ENCODE measurements at places on chromosomes 7 and 10.

GRCh38 chr10:79139124-79139835 is 70.5 kb downstream of the ZMIZ1 start:
- no peak for DNase-seq

GRCh38 chr7:20035279-20035875 is 181.8 kb downstream of the MACC1 start:
- DNase-seq = no peak

DNA sequence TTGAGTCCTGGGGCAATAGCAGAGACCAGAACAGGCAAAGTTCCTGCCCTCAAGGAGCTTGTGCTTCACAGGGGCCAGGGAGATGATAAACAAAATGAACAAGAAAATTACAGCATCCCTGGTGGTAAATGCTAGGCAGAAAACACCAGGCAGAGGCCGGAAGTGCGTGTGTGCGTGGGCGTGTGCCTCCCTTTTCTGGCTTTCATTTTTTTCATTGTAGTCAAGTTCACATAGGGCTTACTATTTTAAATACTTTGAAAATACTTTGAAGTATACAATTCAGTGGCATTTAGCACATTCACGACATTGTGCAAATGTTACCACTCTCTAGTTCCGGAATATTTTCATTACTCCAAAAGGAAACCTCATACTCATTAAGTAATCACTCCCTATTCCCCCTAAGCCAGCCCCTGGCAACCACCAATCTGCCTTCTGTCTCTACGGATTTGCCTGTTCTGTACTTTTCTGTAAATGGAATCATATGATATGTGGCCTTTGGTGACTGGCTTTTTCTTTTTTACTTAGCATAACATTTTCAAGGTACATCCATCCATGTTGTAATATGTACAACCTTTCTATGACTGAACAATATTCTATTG is 88.1 kb upstream of the PDCD4 start:
- DNase-seq = no peak

- DNase-seq = no peak
These were observed 14.6 kb upstream of the RPEL1 start for GRCh38 chr10:103231047-103231551.

GRCh38 chr7:155983176-155983815 is 171.0 kb upstream of the SHH start:
- no peak for DNase-seq

DNA sequence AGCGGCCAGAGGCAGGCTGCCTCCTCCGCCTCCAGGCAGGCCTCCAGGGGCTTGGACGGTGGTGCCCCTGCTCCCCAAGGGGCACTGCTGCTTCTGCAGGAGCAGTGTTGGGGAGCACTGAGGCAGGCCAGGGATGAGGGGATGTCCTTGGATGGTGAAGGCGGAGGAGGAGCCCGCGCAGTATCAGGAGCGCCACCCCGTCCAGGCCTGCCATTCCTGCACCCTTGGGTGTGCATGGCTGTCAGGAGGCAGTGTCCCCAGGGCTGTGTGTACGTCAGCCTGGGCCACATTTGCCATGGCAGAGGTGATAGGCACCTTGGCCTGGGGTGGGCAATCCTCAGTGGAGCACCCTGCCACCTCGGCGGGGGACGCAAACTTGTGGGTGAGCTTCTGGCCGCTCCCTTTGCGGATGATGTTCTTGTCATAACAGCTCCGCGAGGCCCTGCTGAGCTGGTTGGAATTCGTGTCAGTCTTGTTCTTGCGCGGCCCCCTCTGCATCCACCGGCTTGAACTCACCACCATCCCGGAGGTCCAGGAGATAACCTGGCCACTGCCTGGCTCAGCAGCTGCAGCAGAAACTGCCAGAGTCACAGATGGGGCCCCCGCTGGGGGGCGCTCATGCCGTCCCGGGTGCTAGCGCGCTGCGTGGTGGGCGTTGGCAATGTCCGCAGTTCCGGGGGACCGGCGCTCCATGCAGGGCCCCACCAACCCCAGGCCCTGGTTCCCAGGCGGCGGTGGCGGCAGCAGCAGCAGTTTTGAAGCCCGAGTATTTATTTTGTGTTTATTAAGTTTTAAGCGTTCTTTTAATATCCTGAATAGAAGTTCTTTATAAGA is 182.3 kb upstream of the ADCY1 start:
- no peak for DNase-seq

DNA sequence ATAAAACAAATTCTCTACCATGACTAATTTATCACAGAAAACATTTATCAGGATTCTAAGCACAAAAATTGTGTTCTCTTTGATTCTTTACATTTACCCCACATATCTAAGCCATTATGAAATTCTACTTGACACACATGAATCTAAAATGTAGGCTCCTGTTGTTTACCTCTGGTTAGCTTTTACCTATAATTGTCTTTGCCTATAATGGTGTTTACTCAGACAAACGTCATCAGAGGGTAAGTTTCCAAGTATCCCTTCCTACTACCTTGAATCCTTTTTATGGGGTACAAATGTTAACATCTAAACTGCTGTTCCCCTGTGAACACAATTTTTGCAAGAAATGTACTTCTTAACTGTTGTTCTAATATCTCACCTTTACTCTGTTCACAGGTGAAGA is 63.5 kb downstream of the MINDY3 start:
- DNase-seq = no peak

DNA sequence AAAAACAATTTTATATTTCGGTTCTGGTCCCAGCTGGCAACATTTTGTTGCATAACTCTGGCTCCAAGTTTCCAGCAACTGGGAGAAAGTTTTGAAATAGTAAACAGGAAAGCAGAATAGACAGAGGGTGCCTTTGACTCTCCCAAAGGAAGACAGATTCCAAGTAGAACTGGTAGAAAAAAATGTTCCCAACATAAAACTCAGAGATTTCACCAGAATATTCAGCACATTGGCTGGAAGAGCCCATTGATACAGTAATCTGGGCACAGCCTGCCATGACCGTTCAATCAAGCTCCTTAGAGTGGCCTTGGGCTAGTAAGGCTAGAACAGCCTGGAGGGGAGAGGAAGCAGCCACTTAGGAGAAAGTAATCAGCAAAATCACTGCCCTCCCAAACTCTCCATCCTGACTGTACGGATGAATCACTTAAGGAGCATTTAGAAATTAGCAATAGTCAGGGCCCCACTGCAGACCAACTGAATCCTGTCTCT is 120.4 kb downstream of the CUBN start:
- DNase-seq = no peak

DNA sequence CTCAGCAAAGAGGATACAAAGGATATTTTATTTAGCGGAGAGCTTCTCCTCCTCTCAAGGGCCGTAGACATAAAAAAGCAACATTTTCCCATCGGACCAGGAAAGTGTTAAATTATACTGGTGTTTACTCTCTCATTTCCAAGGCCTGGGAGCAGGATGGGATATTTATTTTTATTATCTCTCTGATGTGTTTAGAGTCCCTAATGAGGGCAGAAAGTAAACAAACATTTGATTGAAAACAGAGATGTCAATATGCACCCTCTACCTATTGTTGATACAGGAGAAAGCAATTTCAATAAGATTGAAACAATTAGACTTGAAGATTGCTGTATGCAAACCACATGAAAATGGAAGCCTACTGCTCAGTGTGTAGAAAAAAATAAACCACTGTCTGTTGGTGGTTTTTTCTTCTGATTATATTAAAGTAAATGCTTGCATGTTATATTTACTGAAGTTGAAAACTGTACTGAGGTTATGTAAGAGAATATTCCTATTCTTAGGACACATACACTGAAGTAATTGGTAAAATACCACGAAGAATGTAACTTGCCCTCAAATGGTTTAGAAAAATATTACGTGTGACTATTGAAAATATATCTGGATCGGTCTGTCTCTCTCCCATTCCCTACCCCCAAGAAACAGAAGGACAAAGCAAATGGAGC is 59.3 kb downstream of the ATXN7L1 start:
- no peak for DNase-seq

- DNase-seq = no peak
These were observed 2.7 kb upstream of the INPP5F start for GRCh38 chr10:119723161-119723560.

GRCh38 chr7:147245274-147245673 is 1128.7 kb downstream of the CNTNAP2 start:
- DNase-seq = no peak

DNA sequence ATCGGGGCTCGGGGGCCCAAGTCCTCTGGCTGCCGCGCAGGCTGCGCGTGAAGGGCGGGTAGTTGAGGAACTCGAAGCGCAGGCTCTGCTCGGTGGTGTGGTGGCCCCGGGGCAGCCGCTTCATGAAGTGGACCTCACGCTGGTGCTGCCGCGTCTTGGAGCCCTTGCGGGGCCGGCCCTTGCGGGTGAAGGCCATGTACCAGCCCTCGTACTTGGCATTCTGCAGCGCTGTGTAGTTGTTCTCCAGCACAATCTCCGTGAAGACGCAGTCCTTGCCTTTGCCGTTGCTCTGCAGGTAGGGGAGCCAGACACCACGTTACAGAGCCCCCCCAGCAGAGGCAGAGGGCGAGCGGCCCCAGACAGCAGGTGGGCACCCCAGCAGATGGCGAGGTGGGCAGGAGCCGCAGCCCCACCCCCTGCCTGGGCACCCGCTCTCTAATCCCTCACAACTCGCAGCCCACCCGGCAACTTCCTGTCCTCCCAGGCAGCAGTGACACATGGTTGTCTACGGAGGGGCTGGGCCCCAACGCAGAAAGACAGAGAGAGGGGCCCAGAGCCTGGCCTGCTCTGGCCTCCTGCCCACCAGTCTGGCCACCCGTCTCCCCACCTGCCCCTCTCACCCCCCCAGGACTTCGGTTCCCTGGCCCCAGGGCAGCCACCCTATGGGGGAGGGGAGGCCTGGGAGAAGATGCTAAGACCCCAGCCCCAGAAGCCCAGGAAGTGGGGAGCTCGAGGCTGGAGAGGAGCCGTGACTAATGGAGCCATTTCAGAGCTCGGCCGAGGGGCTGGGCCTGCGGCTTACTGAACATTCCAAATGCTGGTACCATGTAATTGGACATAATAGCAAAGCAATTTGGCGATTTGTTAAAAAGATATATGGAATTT is 5.3 kb downstream of the FGF8 start:
- no peak for DNase-seq

GRCh38 chr10:52927678-52928077 is 155.1 kb upstream of the MBL2 start:
- DNase-seq = no peak

DNA sequence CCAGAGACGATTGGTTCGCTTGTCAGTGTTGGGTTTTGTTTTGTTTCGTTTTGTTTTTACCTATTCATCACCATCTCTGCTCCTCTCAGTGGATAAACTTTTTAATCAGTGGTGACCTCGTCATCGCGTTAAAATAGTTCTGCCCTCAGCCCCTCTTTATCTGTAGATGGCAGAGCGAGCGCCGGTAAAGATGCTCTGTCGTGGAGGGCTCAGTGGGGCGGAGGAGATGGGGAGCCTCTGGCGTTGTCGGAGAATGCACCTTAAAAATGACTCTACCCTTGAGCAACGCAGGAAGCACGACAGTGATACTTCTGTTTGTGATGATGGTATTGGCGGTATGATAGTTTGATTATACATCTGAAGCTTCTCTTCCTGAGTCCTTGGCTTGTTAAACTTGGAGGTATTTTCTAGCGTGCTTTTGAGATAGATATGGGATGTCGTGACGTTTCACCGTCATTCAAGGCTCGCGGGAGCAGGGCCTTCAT is 554 bp downstream of the CSGALNACT2 start:
- no peak for DNase-seq

DNA sequence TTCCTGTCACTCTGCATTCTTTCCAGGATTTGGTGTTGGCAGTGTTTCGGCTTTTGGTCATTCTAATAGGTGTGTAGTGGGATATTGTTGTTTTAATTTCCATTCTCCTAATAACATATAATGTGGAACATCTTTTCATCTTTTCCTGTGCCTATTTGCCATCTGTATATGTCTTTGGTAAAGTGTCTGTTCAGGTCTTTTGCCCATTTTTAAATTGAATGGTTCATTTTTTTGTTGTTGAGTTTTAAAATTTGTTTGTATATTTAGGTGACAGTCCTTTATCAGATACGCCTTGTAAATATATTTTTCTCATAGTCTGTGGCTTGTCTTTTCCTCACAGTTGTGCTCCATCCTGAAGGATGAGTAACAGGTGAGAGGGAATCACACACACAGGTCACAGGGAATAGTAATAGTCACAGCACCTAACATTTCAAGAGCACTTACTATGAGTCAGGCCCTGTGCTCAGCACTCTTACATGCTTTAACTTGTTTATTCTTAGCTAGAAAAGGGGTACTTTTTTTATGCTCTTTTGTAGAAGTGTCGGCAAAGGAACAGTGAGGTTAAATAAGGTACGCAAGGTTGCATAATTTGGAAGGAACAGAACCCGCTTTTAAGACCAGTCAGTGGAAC is 117.1 kb upstream of the GATA3 start:
- no peak for DNase-seq

DNA sequence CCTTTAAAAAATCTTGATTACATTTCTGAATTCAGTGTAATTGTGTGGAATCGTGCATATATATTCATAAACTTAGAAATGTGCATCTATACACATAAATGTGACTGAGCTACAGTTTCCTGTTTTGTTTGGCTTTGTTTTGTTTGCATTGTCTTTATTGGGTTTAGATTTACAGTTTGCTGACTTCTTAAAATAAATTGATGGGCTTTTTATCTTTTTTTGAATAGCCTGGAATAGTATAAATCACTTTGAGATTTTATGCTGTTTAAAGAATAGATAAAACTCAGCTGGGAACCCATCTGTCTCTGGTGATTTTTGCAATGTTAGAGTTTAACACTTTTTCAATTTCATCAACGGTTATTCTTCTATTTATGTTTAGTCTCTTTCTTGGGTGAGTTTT is 21.2 kb upstream of the BRAF start:
- DNase-seq = no peak

DNA sequence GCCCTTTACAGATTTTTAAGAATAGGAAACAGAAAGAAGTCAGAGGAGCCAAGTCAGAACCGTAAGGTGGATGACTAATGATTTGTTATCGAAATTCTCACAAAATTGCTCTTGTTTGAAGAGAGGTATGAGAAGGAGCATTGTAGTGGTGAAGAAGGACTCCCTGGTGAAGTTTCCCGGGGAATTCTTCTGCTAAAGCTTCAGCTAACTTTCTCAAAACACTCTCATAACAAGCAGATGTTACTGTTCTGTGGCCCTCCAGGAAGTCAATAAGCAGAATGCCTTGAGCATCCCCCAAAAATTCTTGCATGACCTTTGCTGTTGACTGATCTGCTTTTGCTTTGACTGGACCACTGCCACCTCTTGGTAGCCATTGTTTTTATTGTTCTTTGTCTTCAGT is 152.9 kb downstream of the HGF start:
- no peak for DNase-seq

- DNase-seq = no peak
These were observed 211.7 kb downstream of the DKK1 start for GRCh38 chr10:52525761-52526160.

- no peak for DNase-seq
These were observed 35.8 kb downstream of the ZFAND2A start for GRCh38 chr7:1124164-1124563.

GRCh38 chr10:60073397-60073780 is 167.0 kb upstream of the CCDC6 start:
- DNase-seq = no peak

DNA sequence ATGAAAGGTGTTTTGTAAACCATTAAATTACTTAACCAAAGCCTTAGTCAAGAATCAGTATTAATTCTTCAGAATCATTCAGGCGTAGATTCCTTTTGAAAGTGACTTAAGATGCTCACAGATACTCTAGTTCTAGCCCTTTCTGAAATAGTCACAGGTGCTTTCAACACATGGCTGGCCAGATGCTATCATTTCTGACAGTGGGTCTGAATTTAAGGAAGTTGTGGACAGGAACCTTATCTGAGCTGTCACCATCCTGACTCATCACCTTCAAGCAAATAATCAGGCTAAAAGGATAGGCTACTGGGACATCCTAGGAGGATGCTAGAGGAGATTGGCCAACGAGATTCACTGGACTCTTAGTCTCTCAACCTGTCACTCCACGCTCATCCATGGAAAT is 501.5 kb downstream of the LRMDA start:
- DNase-seq = no peak

- DNase-seq = no peak
These were observed 39.7 kb upstream of the ENO4 start for GRCh38 chr10:116809483-116810119.

Data from urinary bladder (tissue), 4 donors.